ENCODE measurements at places on chromosomes 1 and 21.

GRCh38 chr1:54695221-54695620 is 20.4 kb upstream of the TTC4 start:
- no peak for DNase-seq

DNA sequence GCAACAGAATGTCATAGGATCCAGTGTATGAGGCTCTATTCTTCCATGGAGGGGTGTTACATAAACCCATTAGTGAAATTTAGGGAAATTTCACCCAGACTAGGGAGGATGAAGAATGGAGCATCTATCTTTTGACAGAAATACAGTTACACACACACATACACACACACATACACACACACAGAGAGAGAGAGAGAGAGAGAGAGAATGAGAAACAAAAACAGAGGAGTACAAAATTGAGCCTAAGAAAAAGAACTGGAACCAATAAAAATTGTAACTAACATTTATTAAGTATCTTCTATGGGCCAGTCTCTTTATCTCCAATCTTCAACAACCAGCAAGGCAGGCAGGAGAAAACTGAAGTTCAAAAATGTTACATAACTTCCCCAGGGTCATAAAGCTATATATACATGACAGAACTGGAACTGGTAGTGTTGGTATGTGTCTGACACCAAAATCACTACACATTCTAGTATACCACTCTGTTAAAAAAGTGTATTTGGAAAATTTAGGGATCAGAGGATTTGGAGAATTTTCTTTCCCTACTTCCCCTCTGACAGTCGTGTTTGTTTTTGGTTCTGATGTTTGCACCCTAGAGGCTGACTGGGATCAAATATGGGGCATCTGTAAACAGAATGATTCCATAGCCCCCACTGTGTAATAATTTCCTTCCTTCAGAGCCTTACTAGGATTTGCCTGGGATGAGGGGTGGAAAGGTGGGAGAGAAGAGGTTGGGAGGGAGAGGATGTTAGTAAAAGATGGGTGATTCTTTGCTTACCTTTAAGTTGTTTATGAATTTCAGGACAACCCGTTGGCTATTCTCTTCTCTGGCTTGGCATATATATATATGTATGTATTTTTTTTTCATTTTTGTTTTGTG is 1.0 kb upstream of the ZFYVE9 start:
- DNase-seq, result no peak

DNA sequence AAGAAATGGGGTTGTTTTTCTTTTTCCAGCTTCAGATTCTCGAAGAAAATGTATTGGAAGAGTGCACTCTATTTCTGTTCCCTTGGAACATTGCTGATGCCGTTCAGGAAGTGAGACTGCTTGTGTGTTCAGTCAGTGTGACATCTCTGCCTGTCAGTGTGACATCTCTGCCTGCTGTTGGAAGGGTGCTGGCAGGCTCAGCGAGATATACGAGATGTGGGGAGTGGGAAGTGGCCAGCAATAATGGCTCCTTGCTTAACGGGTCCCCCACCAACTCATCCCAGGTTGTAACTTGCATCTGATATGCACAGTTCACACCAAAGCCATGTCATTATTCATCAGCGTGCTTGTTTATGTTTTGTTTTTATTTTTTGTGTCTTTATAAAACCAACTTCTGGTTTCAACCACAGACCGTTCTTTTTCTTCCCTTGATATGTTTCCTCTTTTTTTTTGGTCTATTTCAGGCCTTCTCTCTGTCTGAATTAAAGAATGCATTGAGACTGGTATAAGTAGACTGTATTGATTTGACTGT is 145.4 kb downstream of the GALNT2 start:
- DNase-seq, result no peak

- no peak for DNase-seq
These were observed 25.6 kb downstream of the RNF187 start for GRCh38 chr1:228512781-228513198.

- no peak for DNase-seq
These were observed 108.7 kb upstream of the DUSP10 start for GRCh38 chr1:221850470-221851187.
